ENCODE measurements at places on chromosomes 6 and 20. TPM values are rescaled to one million over a fixed set of nuclear protein-coding genes. Genes with fewer than 3 reads are reported as not detected.

Gene CALHM6
- 4.2 TPM for total RNA-seq

Gene WFDC10B
- total RNA-seq, result not detected

Gene KCNG1
- total RNA-seq, result 2.8 TPM

Gene DNAH8
- under 0.01 TPM for total RNA-seq

Gene TBXT
- not detected for total RNA-seq

Gene GJA1
- total RNA-seq, result 1,689 TPM

Gene PTGIS
- under 0.01 TPM for total RNA-seq

Gene HCK
- not detected for total RNA-seq

Gene CST5
- not detected for total RNA-seq

Gene PPDPF
- 14.0 TPM for total RNA-seq

Gene ADGRF1
- not detected for total RNA-seq

Gene EFCAB8
- under 0.01 TPM for total RNA-seq

Gene MEP1A
- total RNA-seq, result not detected

Gene RSPH9
- total RNA-seq, result 0.17 TPM

Gene MYBL2
- 2.6 TPM for total RNA-seq

Gene TRIM15
- not detected for total RNA-seq

Gene C4B
- total RNA-seq, result 1.1 TPM

Gene SLC22A7
- not detected for total RNA-seq

Gene MOG
- total RNA-seq, result not detected

Gene CNBD2
- total RNA-seq, result 5.1 TPM

Gene TMEM244
- not detected for total RNA-seq

Gene EPHA7
- total RNA-seq, result 0.09 TPM

Gene MTG2
- total RNA-seq, result 13.9 TPM

Gene WRNIP1
- 50.3 TPM for total RNA-seq

Gene EDN3
- total RNA-seq, result not detected

Gene CSNK2B
- 77.7 TPM for total RNA-seq

Gene OVOL2
- not detected for total RNA-seq

All from dermis lymphatic vessel endothelial cell (primary cell).